CD4-positive, alpha-beta T cell treated with Interleukin-17A for 4 hours (primary cell): ENCODE measurements at places on chromosomes 11 and 22.

DNA sequence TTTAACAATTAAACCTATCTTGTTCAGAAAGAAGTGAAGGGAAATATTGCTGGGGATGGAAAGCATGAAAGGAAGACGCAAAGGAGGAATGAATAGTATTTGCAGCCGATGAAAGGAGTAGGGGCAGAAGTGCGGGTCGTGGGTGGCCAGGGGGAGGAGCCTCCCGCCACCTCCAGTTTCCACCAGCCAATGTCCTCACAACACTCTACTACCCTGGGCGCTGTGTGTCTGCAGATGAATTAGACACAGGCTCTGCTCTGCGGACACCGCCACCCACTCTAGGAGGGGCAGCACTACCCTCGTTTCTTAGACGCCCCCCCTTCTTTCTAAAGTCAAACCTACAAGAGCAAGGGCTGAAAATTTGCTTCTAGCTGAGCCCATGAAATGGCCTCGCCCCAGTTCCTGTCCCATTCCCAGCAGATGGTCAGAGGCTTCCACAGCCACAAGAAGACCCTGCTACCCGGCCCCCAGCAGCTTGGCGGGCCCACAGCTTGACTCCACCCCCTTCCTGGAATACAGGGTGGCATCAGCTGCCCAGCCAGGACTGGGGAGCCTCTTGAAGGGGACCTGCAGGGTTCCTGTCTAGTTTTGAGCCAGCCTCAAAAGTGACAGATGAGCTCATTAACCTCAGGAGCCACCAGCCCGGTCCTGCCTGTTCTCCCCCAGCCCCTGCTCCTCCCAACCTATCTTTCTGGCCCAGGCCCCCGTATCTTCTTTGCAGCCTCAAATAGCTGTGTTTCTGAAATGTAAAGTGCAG, 268.1 kb downstream of the BUD13 start:
- no peak for DNase-seq

DNA sequence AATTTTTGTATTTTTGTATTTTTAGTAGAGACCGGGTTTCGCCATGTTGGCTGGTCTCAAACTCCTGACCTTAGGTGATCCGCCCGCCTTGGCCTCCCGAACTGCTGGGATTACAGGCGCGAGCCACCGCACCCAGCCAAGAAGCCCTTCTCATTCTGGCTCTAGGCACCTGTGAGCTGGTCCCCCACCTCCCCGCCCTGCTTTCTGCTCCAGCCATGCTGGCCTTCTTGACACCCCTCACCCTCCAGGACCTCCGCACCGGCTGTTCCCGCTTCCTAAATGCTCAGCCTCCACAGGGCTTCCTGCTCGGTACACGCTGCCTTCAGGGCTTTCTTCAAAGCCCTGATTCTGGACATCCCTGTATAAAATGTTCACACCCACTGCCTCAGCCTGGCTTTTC, 5.5 kb upstream of the FXYD2 start:
- no peak for DNase-seq

DNA sequence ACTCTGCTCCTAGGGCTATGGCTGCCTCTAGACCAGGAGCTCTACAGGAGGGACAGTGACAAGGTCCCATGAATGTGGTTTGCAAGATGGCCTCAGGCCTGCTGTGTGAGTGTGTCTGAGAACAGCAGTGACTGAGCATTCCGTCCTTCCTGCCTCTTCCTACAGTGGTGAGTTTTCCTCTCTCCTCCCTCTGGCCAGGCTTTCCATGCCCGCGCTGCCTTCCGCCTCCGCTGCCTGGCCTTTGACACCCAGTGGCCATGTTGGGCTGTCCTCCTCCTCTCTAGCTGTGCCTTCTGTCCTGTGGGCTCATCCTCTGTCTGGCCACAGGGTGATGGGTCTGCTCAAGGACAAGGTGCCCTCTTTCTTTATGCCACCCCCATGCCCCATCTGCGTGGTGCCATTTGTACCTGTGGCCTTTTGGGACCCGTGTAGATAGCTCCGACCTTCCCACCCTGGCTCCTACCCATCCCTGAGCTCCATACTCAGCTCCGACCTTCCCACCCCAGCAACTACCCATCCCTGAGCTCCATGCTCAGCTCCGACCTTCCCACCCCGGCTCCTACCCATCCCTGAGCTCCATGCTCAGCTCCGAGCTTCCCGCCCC, 970.4 kb downstream of the BRD1 start:
- no peak for DNase-seq

DNA sequence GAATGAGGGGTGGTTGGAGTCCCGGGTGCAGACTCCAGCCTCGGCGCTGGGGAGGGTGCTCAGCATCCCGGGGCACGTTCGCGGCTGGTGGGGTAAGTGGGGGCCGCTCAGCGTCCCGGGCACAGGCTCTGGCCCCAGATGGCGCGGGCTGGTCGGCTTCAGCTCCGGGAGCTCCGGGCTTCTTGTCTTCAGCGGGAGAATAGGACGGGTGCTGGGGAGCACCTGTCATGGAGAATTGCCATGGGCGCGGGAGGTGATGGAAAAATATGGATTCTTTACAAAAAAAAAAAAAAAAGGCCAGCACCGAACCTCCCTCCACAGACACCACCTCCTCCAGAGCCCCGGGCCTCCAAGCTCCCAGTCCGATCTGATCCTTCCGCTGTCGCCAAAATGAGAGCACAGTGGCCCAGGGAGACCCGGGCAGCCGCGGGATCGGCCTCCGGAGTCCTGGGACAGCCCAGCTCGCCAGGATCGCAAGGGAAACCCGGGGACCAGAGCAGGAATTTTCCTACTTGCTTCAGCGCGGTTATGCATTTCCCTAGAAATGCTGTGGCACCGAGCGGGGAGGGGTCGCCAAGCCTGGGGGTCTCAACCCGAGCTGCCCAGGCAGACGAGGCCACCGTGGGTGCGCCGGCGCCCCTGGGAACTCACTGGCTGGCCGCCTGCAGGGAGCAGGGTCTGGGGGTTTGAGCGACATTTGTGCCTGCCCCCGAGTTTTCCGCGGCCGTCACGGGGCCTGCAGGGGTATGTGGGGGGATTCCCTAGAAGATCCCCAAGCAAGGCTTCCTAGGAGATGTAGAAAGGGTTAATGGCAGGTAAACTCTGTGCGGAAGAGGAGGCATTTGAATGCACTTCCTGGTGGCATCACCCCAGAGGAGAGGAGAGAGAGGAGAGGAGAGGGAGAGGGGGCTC, 1336.9 kb downstream of the BRD1 start:
- no peak for DNase-seq

DNA sequence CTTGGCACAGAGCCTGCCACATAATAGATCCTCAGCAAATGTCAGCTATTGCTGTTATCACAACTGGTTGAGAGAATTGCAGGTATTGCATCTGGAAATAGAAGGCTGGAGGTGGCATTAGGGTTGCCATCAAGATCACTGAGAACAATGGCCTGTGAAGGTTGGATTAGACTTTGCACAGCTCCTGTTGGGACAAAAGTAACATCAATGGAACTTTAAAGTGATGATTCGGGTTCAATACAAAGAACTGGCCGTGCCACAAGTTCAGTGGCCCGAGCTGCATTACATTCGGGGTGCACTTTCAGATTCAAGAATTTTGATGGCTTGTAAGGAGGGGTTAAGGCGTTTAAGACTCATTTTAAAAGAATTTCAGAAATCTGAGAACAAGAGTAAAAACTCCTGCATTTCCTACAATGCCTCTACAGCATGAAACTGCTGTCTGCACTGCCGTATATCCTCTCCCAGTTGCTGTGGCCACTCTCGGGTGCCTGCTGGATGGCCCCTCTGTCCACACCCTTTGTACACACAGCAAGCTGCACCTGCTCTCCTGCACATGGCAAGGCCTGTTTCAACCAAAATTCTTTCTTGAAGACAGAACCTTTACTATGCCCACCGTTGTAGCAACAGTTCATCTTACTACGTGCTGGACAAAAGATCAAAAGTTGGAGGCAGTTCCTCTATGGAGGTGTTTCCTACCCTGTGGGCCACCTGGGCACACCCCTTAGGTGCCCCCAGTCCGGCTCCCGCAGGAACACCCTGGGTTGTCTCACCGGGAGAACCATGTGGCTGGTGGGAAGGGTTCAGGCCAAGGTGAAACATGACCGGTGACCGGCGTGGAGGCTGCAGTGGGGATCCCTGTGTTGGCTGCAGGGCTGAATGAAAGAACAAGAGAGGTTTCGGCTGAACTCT, 17.5 kb upstream of the SHANK2 start:
- no peak for DNase-seq
